Mucosa of descending colon (tissue), 3 donors: ENCODE measurements at places on chromosomes 6 and 20. TPM values are rescaled to one million over a fixed set of nuclear protein-coding genes. Genes with fewer than 3 reads are reported as not detected.

- no peak for DNase-seq
Observed at GRCh38 chr6:98971303-98971702, 23.6 kb upstream of the FBXL4 start.

GRCh38 chr6:13831615-13832014 is 17.3 kb upstream of the MCUR1 start:
- DNase-seq, result no peak

Gene SLC17A5
- 53.0 TPM for total RNA-seq

Gene GRM4
- 0.22 TPM for total RNA-seq

DNA sequence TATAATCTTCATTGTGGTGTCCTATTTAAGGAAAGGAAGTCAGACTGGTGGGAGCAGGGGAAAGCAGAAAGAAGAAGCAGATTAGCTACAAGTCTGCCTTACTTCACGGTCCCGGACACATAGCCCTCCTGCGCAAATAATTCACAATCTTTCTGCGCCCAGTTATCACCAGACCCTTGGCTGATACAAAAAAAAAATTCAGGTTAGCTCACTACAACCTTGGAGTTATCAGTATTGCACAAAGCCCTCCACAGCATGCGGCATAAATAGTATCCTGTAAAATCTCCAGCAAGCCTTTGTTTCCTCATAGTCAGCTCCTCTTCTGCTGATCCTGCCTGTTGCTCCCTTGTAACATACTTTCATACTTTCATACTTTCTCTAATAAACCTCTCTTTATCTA is 148.6 kb upstream of the FUT9 start:
- DNase-seq, result no peak

Gene DUSP15
- 1.7 TPM for total RNA-seq

- no peak for DNase-seq
Observed at GRCh38 chr6:87808005-87808757, 106.1 kb upstream of the AKIRIN2 start.

Gene CDSN
- total RNA-seq, result not detected

Gene PTCRA
- total RNA-seq, result not detected

Gene TRIM31
- 202 TPM for total RNA-seq

DNA sequence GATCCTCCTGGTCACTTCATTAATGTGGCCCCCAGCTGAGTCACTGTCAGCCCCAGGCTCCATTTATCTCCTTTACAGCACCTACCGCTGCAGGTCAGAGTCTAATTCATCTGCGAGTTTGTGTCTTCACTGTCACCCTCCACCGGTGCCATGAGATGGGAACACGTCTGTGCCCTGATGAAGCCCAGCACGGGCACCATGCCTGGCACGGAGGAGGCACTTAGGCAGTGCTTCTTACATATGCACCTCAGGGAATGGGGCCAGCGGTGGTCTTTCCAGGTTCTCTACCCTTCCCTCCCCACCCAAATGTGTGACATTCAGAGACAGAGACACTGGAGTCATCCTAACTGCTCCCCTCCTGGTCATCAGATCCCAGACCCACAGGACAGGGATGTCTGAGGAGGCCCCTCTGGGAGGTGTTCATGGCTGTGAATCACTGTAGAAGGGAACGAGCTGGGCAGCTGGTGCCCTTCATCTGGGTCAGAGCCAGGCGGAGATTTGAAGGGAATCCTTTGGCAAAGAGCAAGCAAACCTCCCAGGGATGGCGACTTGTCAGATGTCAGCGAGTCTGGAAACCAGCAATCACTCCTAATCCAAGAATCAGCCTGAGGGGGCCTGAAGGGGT is 364.6 kb downstream of the PREX1 start:
- no peak for DNase-seq

Gene SLC32A1
- total RNA-seq, result not detected

Gene PDE7B
- 2.2 TPM for total RNA-seq

Gene GRM1
- total RNA-seq, result not detected

DNA sequence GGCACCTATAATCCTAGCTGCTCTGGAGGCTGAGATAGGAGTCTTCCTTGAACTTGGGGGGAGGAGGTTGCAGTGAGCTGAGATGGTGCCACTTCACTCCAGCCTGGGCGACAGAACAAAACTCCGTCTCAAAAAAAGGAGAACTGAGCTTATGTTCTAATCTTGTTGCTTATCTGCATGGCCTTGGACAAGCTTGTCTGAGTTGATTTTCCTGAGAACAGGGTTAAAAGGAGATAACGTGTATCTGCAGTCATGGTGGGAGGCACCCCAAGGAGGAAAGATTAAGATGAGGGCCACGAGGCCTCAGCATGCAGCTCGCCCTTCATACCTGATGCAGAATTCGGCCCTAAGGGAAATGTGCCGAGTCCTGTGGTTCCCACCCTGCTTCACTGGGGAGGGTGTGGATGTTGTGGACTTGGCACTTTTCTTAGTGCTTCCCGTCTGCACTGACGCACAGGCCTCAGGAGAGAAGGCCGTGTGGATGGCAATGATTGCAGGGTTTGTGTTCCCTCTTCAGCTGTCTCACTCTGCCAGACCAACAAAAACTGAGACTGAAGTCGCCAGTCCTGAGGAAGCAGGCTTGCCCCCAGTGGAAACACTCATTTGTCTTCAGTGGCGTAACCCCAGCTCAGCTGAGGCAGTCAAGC is 56.3 kb downstream of the EZR start:
- DNase-seq, result no peak

Gene SCGN
- total RNA-seq, result 7.4 TPM

DNA sequence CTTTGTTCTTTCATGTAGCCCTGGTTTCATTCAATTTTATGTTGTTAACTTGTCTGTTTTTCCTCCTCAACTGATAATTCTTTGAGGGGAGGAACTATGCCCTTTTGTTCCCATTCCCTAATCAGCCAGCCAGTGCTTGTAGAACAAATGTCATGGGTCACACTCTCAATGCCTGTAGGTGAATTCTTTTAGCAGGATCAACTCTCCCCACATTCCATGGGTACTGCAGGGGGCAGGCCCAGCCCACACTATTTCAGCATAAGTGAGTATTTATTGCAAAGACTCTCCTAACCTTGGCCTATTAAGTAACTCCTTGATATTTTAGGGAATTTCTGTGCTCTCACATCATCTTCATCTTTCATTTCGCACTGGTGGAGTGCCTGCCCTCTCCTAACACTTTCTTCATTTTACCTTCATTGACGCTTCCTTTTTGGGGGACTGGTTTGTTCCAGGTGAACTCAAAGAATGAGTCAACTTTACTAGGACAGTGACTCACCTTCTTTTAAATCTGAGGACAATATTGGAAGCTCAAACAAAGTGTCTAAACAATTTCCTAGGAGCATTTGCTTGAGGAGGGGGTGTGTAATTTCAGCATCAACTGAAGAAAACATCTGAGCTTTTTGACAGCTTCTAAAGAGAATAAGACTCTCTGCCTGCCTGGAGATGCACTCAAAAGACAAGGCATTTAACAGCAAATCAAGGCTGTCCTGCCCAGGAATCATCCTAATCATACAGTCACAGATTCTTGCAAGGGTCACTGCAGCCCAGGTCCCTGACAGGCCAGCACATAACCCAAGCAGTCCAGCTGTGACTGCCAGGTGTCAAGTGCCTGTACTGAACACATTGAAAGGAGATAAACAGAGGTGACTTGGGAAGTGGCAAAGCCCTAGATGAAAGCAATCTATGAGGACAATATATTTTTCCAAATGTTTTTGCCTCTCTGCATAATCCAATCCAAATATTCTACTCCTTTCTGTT is 263.9 kb upstream of the PRND start:
- no peak for DNase-seq

Gene SPATS1
- total RNA-seq, result not detected

- no peak for DNase-seq
Observed at GRCh38 chr6:162260027-162260426, 467.5 kb downstream of the PRKN start.

GRCh38 chr6:29553268-29554057 is 6.1 kb downstream of the UBD start:
- peak; percentile 29 for DNase-seq

Gene FAM135A
- 42.1 TPM for total RNA-seq

Gene AURKA
- total RNA-seq, result 11.2 TPM

Gene OR2H1
- not detected for total RNA-seq

- DNase-seq, result no peak
Observed at GRCh38 chr6:72966628-72967280, 258.5 kb downstream of the KHDC1L start.

DNA sequence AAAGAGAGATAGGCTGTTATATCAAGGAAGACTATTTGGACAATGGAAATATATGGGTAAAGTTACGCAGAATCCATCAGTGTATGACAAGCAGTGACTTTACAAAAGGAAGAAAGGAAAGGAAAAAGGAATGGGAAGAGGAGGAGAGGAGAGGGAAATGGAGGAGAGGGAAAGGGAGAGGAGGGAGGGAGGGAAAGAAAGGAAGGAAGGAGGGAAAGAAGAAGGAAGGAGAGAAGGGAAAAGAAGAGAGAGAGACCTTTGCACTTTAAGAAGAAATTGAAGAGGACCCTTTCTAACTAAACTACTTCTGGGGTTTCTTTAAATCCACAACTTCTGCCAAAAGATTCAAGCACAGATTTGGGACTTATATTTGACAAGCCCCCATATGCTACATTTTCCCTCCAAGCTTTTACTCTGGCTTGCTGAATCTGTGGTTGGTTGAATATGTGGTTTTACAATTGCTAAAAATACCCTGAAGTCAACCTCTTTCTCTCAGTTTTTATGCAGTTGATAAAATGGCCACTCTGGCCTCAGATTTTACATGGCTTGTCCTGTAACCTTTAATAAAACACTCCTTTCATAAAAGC is 120.8 kb upstream of the RAB32 start:
- no peak for DNase-seq

- DNase-seq, result no peak
Observed at GRCh38 chr20:4434681-4435080, 287.0 kb upstream of the PRND start.

Gene RIPOR2
- total RNA-seq, result 2.9 TPM

DNA sequence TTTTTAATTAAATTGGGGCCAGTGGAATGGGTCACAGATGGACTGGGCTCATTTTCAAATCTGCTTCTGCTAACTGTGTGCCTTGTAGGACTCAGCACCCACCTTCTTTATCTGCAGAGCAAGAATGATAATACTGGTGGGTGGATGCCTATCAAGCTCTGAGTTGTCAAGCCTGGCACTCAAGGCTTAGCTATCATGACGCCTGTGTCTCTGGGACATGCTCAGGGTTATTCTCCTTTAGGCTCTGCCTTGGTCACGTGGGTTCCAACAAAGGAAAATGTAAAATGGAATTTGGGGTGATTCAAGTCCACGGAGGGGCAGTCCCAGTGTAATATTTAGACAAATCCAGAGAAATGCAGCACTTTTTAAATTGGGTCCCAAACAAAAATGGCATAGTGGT is 202.3 kb downstream of the TSHZ2 start:
- no peak for DNase-seq

GRCh38 chr6:106847116-106847515 is 127.4 kb downstream of the CD24 start:
- DNase-seq, result no peak

GRCh38 chr6:13413466-13413862 is 73.9 kb downstream of the GFOD1 start:
- DNase-seq, result no peak

- no peak for DNase-seq
Observed at GRCh38 chr6:155274533-155274932, 10.7 kb downstream of the CLDN20 start.

Gene ZNF311
- 1.8 TPM for total RNA-seq

Gene BTN1A1
- not detected for total RNA-seq

Gene OPRL1
- total RNA-seq, result 0.39 TPM

GRCh38 chr6:35165630-35166071 is 24.5 kb upstream of the TCP11 start:
- peak; percentile 57 for DNase-seq

- no peak for DNase-seq
Observed at GRCh38 chr6:157596461-157596860, 215.5 kb downstream of the ZDHHC14 start.

DNA sequence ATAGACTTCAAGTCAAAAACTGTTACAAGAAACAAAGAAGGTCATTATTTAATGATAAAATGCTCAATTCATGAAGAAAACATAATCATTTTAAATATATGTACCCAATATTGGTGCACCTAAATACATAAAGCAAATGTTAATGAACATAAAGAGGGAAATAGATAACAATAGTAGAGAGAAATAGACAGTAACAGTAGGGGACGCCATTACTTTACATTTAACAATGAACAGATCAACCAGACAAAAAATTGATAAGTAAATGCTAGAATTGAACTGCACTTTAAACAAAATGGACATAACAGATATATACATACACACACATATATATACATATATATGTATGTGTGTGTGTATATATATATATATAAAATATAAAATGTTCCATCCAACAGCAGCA is 37.4 kb downstream of the IL22RA2 start:
- DNase-seq, result no peak

DNA sequence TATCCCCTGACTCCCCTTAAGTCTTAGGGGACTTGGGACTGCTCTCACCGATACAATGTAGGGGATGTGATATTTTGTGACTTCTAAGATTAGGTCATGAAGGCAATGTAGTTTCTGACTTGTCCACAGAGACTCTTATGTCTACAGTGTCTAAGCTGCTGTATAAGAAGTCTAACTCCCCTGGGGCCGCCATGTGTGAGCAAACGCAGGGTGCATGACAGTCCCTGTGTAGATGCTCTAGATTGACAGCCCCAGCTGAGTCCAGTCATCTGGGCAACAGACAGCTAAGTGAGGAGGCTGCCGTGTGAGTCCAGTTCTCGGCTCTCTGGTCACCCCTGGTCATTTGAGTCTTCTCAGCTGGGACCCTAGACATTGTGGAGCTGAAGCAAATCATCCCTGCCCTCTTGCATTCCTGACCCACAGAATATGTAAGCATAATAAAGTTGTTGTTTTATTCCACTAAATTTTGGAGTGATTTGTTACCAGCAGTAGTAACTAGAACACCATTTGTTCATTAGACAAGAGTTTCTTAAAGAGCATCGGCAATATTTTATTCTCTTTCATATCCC is 743.3 kb upstream of the CHD6 start:
- no peak for DNase-seq

- DNase-seq, result no peak
Observed at GRCh38 chr6:76886900-76887299, 576.4 kb downstream of the HTR1B start.

GRCh38 chr6:103554911-103555310 is 1304.8 kb downstream of the HACE1 start:
- DNase-seq, result no peak

GRCh38 chr20:62363920-62364851 is 2.9 kb downstream of the LAMA5 start:
- no peak for DNase-seq

DNA sequence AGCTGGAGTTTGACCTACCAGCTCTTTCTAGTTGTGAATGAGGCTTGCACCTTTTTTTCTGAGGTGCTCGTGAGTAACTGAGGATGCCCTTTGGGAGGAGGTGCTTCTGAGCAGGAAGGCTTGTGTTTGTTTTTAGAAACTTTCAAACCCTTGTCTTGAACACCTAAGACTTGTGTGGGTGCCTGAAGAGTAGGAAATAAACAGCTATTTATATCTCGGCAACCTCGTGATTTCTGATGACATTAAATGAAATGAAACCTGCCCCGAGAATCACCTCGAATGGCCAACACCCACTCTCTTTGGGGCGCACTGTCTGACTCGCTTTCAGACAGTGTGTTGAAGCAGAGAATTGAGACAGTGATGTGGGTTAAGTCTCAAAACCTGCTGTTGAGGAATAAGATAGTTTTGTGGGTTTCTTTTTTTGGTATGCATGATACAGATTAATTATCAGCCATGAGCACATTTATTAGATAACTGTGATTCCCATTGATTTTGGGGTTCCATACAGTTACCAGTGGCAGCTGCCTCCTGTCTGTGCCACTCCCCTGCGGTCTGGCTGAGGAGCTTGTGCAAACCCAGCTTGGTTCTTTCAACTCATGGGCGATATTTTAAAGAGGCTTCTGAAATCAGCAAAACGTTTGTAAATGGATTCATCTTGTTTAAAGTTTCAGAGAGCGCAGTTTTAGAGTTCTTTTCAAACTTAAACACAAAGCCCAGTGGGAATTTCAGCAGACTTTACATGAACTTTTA is 8.4 kb downstream of the IRF4 start:
- no peak for DNase-seq

Gene GPRC6A
- 0.13 TPM for total RNA-seq
